ENCODE measurements at places on chromosomes 12 and 14.

- DNase-seq: no peak
Measured at GRCh38 chr12:110123919-110124268, 263 bp upstream of the IFT81 start.

- DNase-seq: no peak
Measured at GRCh38 chr12:67892259-67893021, 96.8 kb upstream of the IFNG-AS1 start.

- DNase-seq: no peak
Measured at GRCh38 chr12:121582583-121583333, 1.9 kb upstream of the KDM2B start.

- no peak for DNase-seq
Measured at GRCh38 chr12:21851151-21851550, 76.6 kb upstream of the KCNJ8 start.

DNA sequence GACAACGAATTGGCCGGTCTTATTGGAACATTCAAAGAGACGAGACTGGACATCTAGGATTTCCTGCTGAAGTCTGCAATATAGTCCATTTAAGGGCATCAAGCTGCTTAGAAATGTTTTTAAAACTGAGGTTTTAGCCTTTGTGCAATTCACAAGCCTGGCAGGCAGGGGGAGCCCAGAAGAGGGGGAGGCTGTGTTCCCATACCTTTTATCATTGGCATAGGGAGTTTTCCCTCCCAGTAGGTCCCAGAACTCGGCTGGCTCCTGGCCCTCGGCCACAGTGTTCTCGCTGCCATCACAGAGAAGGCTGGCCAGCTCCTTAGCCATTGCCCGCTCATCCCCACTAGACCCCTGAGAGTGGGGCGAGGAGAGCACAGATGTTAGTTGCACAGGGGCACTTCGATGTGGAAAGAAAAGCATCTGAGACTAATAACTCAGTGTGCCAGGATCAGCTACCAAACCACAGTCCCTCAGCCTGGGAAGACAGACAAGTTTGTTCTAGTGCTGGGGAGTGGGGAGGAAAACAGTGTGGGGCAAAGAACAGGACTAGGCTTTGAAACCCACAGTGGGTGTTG, 15.1 kb downstream of the AVIL start:
- DNase-seq: peak; percentile 17

DNA sequence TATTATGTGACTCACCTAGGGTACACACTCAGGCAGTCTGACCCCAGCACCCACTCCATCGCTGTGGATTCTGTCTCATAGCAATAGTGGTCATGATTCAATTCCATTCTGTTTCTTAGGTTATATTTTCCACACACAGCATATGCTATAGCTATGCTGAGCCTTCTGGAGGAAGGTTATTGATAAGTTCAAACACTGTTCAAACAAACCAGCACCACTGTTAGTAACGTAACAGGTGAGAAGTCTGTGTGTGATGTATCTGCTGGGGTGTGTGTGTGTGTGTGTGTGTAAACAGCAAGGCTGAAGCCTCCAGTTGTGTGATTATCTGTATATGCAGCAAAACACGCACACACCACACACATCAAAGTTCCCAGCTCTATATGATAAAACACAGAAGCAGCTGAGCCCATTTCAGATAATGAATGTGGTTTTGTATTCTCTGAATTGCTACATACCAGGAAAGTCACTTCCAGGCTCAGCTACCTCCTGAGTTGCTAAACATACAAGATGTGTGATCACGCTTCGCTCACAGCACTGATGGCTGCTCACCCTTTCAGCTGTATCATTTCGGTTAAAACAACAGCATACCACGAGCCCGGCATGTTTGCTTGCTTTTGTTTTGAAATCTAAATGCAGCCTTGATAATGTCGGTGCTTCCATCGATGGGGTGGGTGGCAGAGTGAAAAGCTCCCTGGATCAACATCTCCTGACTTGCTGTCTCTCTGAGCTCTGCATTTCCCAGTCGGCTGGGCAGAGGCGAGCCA, 6.8 kb upstream of the SYNE3 start:
- no peak for DNase-seq

DNA sequence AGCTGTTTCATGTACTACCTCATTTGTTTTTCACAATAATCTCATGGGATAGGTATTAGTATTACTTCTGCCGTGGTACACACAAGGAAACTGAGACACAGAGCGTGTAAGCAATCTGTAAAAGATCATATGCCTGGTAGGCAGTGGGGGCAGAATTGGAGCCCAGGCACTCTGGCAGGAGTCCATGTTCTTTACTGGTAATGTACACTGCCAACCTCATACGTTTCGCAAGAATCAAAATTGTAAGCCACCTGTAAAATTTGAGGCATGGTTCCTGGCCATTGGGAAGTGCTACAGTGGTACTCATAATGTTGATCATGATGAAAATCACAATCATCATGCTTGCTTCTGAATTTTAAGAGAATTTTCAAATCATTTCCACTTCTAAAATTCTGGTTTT, 40.7 kb downstream of the TMTC1 start:
- no peak for DNase-seq

DNA sequence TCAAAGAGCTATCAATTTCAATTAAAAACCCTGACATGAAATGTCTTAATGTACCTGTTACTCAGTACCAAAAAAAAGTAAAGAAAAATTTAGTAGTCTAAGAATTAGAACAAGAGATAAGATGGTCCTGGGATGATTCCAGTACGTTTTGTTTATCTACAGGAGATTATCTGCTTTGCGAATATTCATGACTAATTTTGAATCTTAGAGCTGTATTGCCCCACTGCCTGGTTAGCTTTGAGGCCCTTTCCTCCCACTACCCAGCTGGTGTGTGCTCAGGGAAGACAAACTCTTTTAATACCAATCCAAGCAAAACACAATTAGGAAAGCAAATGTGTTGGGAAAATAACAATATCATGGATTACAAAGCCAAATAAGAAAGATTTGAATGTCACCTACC, 263.5 kb downstream of the FOXG1 start:
- DNase-seq: no peak

GRCh38 chr12:52636189-52636588, 15.8 kb downstream of the KRT2 start:
- no peak for DNase-seq

- DNase-seq: no peak
Measured at GRCh38 chr12:122503147-122503751, 2.5 kb upstream of the ZCCHC8 start.

DNA sequence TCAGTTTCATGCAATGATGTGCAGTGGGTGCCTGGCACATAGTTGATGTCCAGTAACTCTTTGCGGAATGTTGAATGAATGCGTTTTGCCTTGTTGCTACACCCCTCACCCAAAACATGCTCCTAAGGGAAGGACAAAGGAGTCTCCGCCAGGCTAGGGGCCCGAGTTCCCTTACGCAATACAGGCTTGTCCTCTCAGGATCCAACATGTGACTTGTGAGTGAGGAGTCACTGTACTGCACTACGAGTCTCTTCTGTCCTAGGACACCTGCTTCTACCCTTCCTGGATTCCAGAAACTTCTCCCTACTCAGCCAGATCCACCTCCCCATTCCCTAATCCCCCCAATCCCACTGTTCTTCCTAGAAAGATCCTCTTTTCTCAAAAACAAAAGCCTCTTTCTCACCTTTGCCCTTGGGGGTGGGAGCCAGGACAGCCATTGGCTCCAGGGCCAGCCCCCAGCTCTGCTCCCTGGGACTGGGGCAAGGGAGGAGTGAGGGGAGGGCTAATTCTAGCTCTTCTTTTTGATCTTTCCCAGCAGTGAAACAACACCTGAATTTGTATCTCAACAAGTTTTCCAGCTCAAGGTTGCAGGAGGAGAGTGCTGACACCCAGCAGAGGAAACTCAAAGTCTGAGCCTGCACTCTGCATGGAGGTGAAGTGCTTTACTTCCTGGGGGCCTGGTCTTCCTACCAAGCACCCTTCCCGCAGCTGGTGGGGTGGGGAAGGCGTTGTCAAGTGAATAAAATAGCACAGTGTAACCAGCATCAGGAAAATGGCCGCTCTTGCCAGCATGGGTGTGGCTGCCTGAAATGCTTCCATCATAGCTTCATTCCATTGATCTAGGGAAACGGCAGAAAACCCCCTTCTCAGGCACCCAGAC, 3.4 kb upstream of the OTUB2 start:
- no peak for DNase-seq

- DNase-seq: no peak
Measured at GRCh38 chr14:35331605-35332516, 39.7 kb downstream of the PSMA6 start.

DNA sequence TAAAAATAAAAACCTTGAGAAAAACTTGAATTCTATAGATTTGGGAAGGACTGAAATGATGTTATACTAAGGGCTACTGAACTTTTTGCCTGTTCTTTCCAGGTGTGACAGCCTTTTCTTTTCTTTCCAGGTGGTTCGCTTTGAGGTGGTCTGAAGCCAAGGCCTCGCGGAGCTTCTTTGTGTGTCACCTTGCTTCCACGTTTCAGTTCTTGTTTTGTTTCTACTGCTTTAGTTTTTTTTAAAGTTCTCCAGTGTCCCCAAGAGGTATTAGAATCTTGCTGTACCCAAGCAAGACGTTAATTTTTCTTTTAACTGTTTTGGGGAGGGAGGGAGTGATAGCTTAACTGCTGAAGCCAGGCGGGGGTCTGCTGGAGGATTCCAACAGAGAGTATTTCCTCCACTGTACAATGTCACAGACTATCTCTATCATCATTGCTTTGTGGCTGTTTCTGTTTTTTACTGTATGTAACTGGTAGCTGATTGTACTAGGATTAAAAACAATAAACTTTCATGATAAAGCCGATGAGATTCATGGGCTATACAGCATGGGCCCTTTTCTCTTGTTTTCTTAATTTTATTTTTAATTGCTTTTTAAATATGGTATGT, 40.2 kb downstream of the PROX2 start:
- DNase-seq: no peak

DNA sequence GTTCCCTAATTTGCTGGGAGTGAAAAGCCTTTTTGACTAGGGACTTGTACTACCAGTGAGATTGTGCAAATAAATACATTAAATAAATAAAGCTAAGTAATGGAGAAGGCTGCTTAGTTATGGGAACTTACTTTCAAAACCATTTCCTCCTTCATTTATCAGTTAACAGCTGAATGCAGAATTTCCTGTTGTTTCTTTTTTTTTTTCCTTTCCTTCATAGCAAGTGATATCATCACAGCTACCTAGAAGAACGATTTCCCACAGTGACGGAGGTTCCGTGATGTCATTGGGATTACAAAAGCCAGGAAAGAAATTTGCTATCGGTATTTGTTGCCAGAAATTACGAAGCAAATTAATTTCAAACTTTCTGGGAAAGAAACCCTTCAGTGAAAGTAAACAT, 42.1 kb upstream of the SOCS2 start:
- no peak for DNase-seq

DNA sequence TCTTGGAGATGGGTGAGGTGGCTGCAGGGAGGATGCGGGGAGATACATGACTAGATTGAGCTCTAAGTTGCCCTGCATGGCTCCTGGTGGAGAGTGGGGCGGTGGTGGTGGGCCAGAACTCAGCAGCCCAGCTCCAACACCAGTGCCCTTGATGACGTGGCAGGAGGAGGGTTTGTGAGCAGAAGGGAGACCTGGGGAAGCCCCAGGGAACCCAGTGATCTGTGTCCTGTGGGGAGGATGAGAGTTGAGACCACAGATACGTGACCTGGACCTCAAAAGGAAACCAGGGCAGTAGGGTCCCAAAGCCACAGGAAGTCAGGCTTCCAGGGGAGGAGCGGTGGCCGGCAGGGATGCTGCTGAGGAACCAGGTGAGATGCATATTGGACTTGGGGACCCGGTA, 989.1 kb upstream of the TMEM132C start:
- DNase-seq: no peak

- no peak for DNase-seq
Measured at GRCh38 chr14:32404784-32405573, 75.9 kb downstream of the AKAP6 start.

- DNase-seq: no peak
Measured at GRCh38 chr12:47190271-47190750, 110.6 kb upstream of the AMIGO2 start.

GRCh38 chr14:73133795-73134194, 2.5 kb upstream of the PSEN1 start:
- DNase-seq: no peak

GRCh38 chr12:11907625-11908024, 163.1 kb upstream of the BCL2L14 start:
- no peak for DNase-seq

DNA sequence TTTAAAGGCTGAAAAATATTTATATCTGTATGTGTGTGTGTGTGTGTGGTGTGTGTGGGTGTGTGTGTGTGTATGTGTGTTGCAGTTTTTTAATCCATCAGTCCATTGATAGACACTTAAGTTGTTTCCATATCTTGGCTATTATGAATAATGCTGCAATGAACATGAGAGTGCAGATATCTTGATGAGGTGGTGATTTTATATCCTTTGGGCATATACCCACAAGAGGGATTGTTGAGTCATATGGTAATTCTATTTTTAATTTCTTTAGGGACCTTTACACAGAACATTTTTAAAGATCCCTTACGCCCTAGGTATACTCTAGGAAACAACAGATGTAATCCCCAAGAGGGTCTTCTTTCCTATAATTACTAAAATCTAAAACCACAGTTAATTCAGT, 154.5 kb upstream of the CLEC14A start:
- no peak for DNase-seq

GRCh38 chr14:96989306-96989705, 192.1 kb downstream of the VRK1 start:
- no peak for DNase-seq

Data from brain pericyte (primary cell).